ENCODE measurements at places on chromosomes 2 and 18. TPM values are rescaled to one million over a fixed set of nuclear protein-coding genes. Genes with fewer than 3 reads are reported as not detected.

The SF3B6 gene
- 120 TPM for total RNA-seq

The RRM2 gene
- 4.6 TPM for total RNA-seq

The C2orf66 gene
- not detected for total RNA-seq

The FAM110C gene
- total RNA-seq = 0.98 TPM

The IL36G gene
- not detected for total RNA-seq

The PPP1R1C gene
- total RNA-seq = 0.11 TPM

The LYPD1 gene
- total RNA-seq = not detected

DNA sequence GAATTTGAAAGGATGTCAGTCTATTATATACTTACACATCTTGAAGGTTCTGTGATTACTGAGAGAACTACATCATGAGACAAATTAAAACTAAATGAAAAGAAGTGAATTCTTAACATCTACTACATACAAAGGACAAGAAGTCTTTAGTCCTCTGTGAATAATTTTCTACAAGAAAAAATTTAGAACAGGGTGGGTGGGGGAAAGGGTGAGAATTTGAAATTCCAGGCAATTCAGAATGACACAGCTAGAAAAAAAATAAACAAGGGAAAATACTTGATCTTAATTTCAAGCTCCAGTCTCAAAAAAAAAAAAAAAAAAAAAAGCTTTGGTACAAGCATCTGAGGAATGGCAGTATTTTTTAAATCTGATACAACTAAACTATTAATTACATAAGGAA, 15.5 kb downstream of the CUL3 start:
- no peak for DNase-seq

DNA sequence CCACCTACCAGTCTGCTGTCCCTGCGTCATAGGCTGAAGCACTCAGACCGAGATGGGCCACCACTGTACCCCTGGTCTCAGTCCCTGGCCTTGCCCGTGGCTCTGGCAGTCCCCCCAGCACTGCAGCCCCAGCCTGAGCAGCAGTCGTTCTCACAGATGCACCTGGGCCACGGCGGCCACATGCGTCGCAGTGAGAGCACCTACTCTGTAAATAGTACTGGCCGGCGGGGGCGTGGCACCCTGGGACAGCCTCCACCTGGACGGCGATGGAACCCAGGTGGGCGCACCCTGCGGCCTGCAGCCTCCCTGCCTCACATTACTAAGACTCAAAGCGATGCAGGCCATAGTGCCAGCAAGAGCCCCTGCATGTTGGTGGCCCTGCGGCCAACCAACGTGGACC, 198.8 kb downstream of the NAPG start:
- no peak for DNase-seq

GRCh38 chr2:20168048-20168726, 56.7 kb downstream of the SDC1 start:
- DNase-seq = no peak

GRCh38 chr2:159711562-159712142, 654 bp upstream of the MARCHF7 start:
- no peak for DNase-seq

GRCh38 chr18:12028040-12028628, 46.8 kb downstream of the IMPA2 start:
- DNase-seq = no peak

DNA sequence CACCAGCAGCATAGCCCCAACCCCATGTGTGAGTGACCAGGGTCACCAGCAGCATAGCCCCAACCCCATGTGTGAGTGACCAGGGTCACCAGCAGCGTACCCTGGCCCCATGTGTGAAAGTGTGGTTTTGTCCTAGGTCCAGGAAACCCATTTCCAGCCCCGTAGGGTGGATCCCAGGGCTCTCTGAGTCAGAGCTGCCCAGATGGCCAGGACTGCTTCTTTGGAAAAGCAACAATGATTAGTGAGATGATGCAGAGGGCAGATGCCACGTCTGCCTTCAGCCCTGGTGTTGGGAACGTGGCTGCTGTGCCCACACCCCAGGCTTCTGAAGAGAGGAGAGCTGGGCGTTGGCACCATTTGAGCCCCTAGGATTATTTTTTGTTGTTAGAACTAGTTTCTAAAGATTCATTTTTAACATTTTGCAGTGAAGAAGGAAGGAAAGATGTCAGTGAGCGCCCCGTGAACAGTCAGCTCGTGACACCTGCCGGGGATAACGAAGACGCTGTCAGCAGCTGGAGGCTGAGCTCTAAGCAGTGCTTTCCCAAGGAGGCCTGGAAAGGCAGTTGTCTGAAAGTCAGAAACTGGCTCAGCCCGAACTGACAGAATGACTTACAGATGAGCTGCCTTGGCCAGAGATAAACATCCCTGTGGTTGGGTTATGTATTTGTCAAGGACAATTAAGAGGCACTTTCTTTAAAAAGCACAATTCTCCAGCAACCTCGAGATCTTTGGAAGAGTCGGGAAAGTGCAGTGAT, 32.1 kb upstream of the KCNG2 start:
- DNase-seq = no peak

DNA sequence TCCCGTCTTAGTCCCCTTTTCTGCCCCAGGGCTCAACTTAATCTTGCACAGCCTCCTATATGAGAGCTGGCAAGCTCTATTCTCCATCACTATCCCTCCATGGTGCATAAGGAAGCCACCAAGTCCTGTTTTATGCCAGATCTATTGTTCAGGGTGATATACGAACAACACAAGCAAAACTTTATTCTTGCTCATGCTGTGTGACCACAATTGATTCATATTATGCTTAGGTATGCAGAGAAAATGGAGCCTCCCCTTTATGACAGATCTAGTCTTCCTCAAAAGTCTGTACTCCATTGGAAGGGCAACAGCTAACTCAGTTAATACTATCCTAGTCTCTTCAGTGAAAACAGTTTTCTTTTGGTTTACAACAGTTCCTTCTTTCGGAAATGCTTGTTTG, 94.0 kb upstream of the STON1 start:
- DNase-seq = no peak

DNA sequence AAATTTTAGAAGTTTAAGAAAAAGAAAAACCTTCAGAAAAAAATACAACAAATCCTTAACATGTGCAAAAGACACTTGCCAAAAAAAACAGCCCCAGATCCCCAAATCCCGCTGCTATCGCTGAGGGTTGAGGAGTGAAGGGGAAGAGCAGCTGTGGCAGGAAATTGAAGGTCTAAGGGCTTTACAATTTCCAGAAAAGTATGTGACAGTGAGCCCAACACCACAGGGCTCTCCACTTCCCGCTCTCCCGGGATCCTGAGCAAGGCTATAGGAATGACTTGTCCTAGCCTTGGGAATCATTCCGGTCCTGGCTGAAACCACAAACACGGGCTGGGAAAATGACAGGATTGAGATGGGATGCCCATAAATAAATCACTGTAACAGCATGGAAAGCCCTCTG, 191.4 kb downstream of the TMEM163 start:
- DNase-seq = no peak

DNA sequence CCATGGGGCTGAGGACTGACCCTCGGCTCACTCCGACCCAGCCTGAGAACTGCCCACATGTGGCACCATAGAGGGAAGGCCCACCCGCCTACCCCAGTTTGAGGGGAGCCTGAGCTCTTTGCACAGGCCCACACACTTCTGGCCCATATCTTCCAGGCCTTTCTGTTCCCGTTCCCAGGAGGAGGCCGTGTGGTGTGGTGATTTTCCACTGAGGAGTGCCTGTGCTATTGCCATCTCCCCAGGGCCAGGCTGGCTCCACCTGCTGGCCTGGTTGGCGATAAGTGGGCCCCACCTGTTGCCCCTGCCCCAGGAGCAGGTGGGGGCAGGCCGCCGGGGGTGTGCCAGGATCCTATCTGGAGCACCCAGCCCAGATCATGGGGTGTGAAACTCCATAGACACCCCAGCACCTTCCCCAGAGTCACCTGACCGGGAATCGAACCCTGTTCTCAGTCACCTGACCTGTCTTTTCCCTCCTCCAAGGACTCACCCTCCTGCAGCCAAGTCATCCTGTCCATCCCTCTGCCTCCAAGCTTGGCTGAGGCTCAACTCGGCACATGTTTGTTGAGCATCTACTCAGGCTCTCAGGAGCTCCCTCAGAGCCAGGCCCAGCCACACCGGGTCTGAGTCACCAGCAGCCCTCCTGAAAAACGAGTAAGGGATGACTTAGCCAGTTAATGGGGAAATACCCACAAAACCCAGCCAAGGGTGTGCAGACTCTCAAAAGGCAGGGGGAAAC, 120.1 kb downstream of the CYP26B1 start:
- peak; percentile 74 for DNase-seq

DNA sequence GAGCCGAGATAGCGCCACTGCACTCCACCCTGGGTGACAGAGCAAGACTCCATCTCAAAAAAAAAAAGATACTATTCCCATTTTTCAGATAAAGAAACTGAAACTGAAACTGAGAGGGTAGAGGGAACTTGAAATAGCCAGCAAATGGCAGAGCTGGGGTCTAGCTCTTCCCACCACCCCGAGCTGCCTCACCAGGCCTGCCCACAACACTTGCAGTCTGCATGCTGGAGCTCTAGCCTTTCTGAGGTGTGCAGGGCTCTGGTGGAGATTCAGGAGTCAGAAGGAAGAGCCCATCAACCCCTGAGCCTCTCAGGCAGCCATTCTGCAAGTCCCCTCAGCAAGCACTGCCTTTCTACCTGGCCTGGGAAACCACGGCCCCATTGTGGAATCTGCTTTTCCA, 14.3 kb downstream of the EDAR start:
- DNase-seq = no peak

GRCh38 chr2:104443145-104443544, 410.8 kb upstream of the POU3F3 start:
- DNase-seq = no peak

Measured in esophagus muscularis mucosa (tissue), 4 donors.